ENCODE measurements at places on chromosomes 6 and 20.
A peak's percentile ranks its signal among the peaks of the same experiment; 100 is the strongest.

- DNase-seq: no peak
These were observed 64.2 kb upstream of the SUPT3H start for GRCh38 chr6:45441851-45442453.

GRCh38 chr6:90303039-90303438 is 6.4 kb upstream of the BACH2 start:
- DNase-seq: no peak

- no peak for DNase-seq
These were observed 99.8 kb downstream of the HIVEP2 start for GRCh38 chr6:142845143-142845571.

GRCh38 chr6:24152014-24152413 is 26.0 kb downstream of the NRSN1 start:
- DNase-seq: no peak

DNA sequence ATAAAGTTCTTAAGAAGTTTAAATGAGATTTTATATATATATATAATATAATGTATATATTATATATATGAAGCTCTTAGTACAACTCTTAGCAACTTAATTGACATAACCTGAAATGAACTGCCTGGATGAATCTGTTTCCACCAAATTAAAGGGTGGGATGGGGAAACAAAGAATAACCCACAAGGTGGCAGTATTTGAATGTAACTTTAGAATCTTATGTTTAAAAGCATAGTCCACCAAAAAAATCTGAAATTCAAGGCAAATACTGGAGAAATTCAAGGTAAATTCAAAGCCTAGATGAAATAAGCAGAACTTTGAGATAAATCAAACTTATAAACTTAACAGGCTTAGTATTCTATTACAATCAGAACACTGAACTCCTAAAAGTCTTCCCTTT is 4.4 kb upstream of the IBTK start:
- no peak for DNase-seq

DNA sequence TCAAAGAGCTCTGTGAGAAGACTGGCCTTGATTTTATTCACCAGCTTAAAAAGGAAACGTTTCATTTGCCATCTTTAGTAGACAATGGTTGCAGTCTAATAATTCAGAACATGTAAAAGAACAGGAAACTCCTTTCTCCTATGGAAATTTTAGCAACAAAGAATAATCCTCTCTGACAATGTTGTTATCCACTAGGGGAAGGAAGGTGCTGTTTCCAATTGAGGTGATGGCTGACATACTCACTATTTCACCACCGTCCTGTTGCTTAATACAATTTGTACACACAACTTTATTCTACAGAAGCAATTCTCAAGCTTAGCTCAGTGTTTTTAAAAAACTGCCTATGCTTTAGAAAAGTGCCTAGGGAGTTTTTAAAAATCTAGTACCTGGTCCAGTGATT is 192.7 kb downstream of the ARHGAP18 start:
- DNase-seq: no peak

- DNase-seq: peak; percentile 53
These were observed 120.9 kb upstream of the RPS6KA2 start for GRCh38 chr6:166747644-166748595.

DNA sequence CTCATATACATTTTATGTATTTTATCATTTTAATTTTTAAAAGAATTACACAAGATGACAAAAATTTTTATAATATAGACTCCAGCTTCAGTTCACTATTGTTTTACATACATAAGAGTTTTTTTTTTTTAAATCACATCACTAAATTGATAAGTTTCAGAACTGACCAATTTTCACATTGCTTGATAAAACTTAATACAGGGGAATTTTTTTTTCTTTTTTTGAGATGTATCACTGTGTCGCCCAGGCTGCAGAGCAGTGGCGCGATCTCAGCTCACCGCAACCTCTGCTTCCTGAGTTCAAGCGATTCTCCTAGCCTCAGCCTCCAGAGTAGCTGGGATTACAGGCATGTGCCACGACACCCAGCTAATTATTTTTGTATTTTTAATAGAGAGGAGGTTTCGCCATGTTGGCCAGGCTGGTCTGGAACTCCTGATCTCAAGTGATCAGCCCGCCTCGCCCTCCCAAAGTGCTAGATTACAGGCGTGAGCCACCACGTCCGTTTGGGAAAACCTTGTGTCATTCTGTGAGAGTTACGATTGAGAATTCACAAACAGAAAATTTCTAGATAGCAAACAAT is 36.6 kb upstream of the BTN3A2 start:
- peak; percentile 68 for DNase-seq

- DNase-seq: no peak
These were observed 127.4 kb downstream of the GJA10 start for GRCh38 chr6:90021711-90022110.

DNA sequence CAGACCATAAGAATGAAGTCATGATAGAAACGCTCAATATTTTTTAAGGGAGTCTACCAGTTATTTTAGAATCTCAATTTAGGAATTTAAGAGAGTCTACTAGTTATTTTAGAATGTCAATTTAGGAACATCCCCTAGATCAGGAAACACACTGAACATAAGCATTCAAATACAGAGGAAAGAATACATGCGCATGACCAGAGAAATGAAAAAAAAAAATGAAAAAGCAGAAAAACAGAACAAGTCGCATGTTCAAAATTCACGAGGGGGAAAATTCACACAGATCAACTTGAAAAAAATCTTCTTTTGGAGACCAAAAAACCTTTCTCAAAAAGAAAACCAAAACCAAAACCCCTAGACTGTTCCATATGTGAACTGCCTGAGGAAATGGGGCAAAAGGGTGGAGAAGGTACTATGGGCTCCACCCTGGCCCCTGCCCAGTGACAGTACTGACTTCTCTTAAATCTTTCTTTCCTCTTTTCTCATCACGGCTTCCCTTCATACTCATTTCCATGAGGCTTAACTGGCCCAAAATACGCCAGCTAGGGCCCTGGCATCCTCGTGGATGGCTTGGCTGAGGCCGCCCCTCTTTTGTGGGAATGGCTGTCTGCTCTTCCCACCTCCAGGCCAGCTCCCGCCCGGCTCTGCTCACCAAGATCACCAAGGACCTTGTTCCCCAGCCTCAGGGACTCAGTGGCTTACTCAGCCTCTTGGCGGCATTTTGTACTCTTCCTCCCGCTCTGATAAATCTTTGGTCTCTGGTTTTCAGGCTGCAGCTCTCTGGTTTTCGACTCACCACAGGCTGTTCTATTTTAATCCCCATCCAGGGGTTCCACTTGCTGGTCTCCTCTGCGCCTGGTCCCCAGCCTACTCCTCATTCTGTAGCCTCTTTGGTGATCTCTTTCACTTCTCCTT is 11.2 kb downstream of the ZBTB2 start:
- no peak for DNase-seq

DNA sequence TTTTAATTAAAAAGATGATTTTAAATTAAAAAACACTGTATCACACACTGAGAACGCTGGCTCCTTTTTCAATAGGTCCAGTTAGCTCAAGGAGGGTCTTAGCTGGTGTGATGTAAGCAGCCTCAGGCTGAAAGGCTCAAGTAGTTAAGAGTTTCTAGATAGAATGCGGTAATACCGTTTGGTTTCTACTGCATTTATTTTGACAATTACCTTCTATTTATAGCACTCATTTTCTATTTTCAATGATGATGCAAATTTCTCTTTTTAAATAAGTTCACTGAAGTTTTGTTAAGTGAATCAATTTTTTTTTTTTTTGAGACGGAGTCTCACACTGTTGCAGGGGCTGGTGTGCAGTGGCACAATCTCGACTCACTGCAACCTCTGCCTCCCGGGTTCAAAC is 87.1 kb downstream of the PREX1 start:
- DNase-seq: no peak

- no peak for DNase-seq
These were observed 79.8 kb upstream of the CHD6 start for GRCh38 chr20:41697861-41698559.

GRCh38 chr6:7323074-7323473 is 10.1 kb upstream of the SSR1 start:
- DNase-seq: no peak

- DNase-seq: no peak
These were observed 92.1 kb upstream of the ANKEF1 start for GRCh38 chr20:9942736-9943135.

- no peak for DNase-seq
These were observed 132.6 kb downstream of the LCA5 start for GRCh38 chr6:79404677-79405076.

DNA sequence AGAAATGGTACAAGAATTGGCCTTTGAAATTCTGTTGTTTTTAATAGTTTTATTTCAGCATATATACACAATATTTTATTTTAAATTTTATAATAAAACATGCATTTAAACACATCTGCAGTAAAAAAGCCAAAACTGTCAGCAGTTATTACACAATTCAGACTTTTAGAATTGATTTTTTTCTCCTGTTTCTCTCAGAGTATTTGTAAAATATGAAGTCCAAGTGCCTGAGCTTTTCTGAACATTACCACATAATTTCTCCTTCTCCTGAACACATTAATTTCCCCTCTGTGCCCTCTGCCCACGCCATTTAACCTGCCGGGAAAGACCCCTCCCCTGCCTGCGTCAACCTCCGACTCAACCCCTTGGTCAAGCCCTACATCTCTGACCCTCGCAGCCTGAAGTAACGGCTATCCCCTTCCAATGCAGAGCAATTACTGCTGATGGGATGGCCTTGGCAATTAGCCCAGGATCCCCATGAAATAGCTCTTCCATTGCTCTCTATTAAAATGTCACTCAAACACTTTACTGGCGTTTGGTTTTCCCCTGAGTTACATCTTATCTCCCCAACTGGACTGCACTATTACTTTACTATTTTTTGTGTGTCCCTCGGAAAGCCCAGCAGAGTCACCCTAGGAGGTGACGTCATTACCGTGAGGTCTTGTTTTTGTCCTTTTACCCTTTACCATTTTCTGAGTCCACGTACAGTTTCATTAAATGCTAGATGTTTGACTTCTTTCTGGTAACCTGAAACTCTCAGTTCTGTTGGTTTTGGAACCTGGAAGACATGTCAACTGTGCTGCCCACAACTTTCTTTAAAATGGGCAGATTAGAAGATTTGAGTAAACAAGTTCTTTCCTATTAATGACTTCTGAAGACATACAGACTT is 146.7 kb upstream of the TAB2 start:
- DNase-seq: no peak

GRCh38 chr6:106170030-106170791 is 84.1 kb downstream of the PRDM1 start:
- DNase-seq: no peak

DNA sequence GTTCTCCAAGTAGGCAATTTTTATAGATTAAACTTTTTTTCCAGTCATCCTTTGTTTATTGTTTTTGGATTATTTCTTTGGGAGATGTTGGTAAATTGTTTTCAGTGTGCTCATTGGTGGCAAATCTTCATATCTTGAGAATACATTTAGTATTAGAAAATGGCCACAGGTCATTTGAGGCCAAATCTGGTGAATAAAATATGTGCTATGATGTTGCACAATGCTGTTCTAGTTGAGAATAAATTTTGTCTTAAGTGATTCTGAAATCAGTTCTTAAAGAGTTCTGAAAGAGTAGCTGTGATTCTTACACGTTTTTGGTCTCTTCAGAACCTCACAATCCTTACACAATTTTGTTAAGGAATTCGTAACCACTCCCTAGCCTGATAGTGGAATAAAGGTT is 20.1 kb downstream of the CDKAL1 start:
- DNase-seq: no peak
